ENCODE measurements at places on chromosomes 5 and 9.
A peak's percentile ranks its signal among the peaks of the same experiment; 100 is the strongest.

- DNase-seq = no peak
Measured at GRCh38 chr9:100466171-100466828, 6.6 kb upstream of the TMEFF1 start.

- DNase-seq = no peak
Measured at GRCh38 chr9:131112374-131113154, 12.8 kb upstream of the NUP214 start.

GRCh38 chr5:81787474-81788242, 36.8 kb upstream of the SSBP2 start:
- no peak for DNase-seq

DNA sequence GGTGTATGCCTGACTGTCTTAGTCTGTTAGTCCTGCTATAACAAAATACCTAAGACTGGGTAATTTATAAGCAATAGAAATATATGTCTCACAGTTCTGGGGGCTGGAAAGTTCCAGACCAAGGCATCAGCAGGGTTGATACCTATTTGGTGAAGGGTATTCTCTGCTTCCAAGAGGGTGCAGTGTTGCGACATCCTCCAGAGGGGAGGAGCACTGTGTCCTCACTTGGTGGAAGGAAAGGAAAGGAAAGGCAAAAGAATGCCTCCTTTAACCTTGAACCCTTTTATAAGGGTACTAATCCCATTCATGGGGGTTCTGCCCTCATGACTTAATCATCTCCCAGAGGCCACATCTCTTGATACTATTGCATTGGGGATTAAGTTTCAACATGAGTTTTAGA, 42.0 kb upstream of the SLC24A2 start:
- DNase-seq = no peak

DNA sequence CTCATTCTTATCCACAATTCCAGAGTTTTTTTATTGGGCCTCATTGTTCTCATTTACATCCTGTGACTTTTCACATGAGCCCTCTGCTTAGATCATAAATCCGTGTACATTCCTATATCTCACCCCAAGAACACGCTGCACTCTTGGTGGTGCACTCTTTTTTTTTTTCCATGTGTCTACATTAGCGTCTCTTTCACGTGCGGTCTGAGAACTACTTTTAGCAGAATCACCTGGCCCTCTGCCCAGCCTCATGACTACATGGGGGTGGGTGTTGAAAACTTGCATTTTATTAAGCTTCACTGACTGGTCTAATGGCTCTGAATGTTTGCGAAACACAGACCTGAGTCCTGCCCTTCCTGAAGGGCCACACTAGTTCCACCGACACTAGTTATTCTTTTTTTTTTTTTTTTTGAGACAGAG, 18.6 kb downstream of the C9orf57 start:
- no peak for DNase-seq

DNA sequence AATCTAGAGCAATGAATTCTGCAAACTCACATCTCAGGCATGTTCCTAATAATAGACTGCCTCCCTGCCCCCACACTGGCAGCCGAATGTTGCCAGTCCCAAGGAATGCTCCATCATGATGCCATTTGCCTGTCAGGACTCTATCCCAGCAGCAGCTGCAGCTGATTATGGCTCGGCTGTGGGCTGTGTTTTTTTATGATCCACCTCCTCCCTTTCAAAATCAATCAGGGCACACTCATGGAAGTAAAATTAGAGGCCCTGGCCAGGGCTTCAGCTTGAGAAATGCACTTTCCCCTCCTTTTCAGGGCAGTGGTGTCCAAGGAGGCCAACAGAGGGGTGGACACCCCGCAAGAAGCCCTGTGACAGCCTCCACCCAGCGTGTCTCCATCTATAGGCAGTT, 176.7 kb upstream of the S1PR3 start:
- no peak for DNase-seq

GRCh38 chr5:154962494-154962893, 21.6 kb downstream of the MRPL22 start:
- no peak for DNase-seq

DNA sequence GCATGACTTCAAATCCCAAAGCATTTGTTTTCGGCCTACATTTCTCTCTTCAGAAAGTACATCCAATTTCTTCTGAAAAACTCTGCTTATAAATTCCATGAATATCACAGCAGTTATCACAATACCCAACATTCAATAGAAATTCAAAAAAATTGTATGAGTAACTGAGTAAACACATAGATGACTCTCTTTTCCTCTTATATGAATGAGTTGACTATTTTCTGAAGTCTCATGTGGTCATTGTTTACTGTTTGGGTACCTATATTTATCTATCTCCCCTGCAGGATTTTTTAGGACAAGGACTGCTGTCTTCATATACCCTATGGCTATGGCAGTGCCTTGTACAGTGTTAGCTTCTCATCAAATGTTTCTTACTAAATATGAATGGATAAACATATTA, 157.1 kb downstream of the HTR1A start:
- no peak for DNase-seq

DNA sequence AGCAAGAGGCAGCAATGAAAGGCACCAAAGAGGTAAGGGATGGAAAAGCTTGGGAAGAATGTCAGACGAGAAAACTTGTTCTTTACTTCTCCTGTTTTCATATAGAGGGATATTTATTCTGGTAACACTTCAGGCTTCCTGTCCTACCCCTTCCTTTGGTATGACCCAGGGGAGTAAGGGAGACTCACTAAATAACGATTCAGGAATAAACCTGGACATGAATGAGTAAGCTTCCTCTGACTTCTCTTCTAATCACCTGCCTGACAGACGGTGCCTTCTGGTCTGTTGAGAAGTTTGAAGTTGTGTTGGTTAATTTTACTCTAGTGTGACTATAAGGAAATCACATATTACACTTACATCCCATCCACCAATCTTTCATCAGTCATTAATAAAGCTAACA, 461.2 kb downstream of the CDH12 start:
- DNase-seq = no peak

DNA sequence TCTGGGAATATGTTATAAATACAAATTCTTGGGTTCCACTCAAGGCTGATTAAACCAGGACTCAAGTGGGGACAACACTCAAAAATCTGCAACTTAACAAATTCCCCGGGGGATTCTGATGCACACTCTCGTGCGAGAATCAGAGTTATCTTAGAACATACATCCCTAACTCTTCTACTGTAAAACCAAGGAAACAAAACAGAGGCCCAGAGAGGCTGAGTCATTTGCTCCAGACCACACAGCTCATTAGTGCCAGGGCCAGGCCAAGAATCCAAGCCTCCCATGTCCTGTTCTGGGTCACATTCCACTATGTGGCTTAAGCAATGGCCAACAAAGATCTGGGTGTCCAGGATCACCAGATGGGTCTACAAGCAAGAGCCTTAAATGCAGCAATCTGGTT, 166.0 kb downstream of the ADAMTS12 start:
- DNase-seq = no peak

DNA sequence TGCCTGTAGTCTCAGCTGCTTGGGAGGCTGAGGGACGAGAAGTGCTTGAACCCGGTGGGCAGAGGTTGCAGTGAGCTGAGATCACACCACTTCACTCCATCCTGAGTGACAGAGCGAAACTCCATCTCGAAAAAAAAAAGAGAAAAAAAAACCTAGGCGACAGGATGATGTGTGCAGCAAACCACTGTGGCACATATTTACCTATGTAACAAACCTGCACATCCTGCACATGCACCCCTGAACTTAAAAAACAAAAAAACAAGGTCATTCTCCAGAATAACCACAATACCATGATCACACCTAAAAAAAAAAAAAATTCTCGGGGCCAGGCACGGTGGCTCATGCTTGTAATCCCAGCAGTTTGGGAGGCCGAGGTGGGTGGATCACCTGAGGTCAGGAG, 7.5 kb upstream of the DOLPP1 start:
- no peak for DNase-seq

GRCh38 chr9:72440378-72440777, 75.4 kb upstream of the ZFAND5 start:
- no peak for DNase-seq

DNA sequence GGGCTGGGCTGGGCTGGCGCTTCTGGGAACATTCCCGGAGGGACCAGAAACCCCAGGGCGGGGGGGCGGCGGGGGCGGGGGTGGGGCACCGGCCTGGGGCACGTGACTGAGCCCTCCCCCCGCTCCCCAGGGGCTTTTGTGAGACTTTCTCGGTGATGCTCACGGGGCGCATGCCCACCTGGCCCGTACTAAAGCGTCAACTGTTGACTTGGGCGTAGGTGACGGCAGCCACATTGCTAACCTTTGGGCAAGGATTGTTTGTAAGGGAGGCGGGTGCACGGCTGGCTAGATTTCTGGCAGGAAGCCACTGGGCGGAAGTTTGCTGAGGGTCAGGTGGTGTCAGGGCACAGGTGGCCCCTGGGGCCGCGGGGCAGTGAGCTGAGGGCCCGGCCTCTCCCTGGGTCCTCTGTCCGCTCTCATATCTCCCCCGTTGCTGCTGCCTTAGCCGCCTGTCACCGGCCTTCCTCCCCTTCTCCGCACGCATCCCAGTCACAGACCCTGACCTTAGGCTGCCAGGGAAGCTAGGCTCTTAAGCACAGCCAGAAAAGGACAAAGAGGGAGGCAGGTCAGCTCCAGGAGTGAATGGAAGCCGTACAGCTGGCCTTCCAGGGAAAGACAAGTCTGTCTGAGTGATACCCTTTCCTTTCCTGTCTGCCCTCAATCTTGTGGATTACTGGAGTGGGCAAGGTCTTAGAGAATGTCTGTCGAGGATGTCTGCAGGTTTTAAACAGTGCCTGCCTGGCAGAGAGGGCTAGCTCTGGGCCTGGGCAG, 812 bp downstream of the CACFD1 start:
- peak; percentile 45 for DNase-seq

- DNase-seq = no peak
Measured at GRCh38 chr5:160744268-160745101, 107.5 kb downstream of the ATP10B start.

DNA sequence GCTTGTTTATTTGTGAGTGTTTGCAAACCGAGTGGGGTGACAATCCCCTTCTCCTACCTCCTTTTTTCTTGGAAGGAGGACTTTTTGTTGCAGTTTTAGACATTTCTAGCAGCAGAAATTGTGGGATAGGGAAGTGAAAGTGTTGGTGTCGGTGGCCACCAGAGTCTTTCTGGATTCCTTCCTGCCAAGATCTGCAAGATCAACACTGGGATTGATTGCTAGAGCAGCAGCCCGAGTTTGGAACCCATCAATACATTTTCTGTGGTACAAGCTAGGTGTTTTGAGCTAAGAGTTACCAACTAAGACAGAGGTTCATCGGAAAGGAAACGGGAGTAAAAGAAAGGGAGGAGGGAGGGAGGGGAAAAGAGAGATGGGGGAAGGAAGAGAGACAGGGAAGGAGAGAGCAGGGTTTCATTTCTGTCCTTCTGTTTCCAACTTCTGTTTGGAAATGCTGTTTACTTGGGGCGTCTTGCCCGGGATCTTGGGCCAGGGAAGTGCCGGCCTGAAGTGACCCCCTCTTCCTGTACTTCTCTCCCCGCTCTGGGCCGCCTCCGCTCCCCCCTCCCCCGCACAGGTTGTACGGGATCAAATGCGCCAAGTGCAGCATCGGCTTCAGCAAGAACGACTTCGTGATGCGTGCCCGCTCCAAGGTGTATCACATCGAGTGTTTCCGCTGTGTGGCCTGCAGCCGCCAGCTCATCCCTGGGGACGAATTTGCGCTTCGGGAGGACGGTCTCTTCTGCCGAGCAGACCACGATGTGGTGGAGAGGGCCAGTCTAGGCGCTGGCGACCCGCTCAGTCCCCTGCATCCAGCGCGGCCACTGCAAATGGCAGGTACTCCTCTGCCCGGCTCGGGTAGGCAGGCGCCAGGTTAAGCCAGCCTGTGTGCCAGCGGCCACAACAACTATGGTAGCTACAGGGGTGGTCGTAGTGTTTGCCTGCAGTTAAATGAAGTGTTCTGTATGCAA, 4.0 kb downstream of the ISL1 start:
- DNase-seq = no peak

GRCh38 chr5:155807884-155808576, 518.9 kb upstream of the SGCD start:
- DNase-seq = no peak

DNA sequence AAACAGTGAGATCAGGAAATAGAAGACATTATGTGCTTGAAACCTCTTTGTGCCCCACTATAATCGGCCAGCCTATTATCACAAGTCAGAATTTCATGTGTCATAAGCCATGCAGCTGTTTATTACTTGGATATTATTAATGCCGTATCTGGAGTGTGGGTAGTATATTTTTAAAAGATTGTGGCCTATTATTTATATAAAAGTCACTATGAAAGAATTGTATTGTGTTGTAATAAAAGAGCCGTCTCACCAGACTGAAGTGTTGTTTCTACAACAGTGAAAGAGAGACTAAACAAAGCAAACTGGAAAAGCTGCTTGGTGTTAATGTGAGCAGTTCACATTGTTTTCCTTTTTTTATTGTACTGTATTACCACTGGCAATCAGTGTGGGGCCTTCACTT, 449.1 kb downstream of the PSAT1 start:
- DNase-seq = no peak

DNA sequence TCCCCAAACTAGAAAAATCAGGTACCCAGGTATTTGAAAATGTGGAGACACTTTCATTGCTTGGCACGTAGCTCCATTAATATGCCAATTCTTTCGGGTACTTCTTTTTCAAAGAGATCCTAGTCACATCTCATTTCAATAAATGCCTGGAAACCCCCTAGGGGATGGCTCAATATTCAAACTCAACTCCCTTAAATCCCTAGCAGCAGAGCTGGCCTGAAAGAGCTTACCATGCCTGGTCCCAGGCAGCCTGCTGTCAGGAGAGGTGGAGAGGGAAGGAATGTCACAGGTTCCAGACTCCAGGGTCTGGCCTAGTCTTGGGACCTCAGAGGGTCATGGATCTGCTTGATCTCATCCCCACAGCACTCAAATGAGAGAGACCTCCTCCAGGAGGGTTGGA, 187.1 kb downstream of the SPOCK1 start:
- no peak for DNase-seq

GRCh38 chr9:96509848-96510247, 59.9 kb downstream of the HABP4 start:
- DNase-seq = no peak

- no peak for DNase-seq
Measured at GRCh38 chr9:98887918-98888510, 55.7 kb upstream of the COL15A1 start.

GRCh38 chr9:127116957-127117356, 5.5 kb downstream of the ANGPTL2 start:
- no peak for DNase-seq
